ENCODE measurements at places on chromosomes 1 and 21. TPM values are rescaled to one million over a fixed set of nuclear protein-coding genes. Genes with fewer than 3 reads are reported as not detected.
A peak's percentile ranks its signal among the peaks of the same experiment; 100 is the strongest.

LHX4 gene
- 0.18 TPM for total RNA-seq

POLR3C gene
- total RNA-seq = 94.1 TPM

RNF220 gene
- total RNA-seq = 77.1 TPM

DNA sequence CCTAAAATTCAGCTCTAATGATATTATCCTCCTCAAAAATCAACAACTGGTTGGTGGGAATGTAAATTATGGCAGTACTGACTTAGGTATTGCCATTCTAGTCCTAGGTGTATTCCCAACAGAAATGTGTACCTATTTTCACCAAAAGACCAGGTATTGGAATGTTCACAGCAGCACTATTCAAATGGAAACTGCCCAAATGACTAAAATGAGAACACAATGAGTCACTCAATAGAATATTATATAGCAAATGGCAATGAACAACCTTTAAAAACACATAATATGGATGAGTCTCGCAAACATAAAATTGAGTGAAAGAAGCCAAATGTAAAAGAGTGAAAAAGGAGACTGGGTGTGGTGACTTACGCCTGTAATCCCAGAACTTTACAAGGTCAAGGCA, 44.9 kb downstream of the GADD45A start:
- no peak for DNase-seq

GRCh38 chr1:23719162-23719820, 24.0 kb upstream of the ELOA start:
- peak; percentile 85 for DNase-seq

- DNase-seq = no peak
These were observed 144.0 kb upstream of the ZRANB2 start for GRCh38 chr1:71224741-71225377.

DNA sequence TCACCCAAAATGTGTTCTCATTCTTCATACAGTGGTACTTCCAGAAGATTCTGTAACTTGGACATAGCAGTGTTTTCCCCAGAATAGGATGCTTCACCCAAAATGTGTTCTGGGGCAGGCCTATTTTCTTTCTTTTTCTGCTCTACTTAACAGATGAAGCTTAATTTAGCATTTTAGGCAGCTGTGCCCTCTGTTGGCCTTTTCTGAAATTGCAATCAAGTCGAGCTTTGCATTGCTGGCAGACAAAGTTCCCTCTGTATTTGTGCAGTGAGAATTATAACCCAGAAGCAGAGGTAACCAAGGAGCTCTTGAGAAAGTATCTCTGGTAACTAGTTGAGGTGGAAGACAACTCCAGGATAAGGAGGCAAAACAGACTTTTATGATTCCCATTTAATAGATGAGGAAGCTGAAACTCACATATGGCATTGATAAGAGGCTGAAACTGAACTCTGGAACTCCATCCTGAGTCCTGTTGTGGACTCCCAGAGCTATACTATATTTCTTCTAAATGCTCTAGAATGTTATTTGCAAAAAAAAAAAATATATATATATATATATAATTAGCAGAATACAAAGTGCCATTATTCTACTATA, 50.3 kb upstream of the L1TD1 start:
- DNase-seq = peak; percentile 52

DNA sequence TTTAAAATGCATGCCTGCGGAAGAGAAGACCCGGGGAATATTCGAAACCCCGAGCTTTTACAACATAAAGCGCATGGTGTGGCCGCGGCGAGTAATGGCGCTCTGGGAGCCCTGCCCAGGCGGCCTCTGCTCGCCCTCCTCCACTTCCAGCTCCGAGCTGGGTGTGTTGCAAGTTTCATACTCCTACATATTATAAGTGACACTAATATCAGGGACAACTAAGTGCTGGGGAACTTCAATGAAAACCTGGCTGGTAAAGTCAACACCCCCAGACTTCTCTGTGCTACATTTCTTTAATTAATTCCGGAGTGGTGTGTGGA, 11.8 kb downstream of the SIM2 start:
- no peak for DNase-seq

DNA sequence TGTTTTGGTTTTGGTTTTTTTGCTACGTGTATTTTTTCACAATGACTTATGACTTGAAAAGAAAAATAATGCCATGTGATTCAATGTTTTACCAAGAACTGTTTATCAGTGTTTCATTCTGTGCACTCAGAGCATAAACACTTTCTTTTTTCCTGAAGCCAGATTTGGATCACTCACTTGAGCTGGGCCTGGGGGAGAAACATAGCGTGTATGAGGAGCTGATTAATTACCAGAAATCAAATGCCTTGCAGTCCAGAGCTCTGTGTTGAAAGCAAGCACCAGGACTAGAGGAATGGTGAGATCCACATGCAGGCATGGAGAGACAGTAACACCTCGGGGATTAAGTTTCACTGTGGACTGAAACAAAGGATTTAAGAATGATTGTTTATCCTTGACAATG, 642.1 kb upstream of the ADGRL2 start:
- DNase-seq = peak; percentile 75

GRCh38 chr1:66571789-66572188, 37.8 kb downstream of the SGIP1 start:
- peak; percentile 69 for DNase-seq
